ENCODE measurements at places on chromosomes 4 and X.

DNA sequence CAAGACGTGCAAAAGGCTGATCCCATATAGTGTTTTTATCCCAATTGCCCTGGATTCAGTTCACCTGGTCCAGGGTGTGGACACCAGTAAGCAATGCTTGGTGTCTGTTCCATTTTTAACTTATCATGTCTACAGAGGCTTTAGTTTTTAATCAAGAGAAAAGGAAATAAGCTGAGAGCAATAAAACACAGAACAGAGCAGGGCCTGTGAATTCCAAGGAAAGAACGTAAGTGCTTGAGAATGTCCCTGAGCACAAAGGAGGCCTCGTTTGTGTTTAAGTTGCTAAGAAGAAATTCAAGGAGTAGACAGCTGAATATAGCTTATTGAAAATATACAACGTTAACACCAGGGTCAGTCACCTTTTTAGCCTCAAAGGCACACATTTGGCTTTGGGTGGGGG is 191.3 kb downstream of the GPC3 start:
- no peak for DNase-seq

GRCh38 chrX:110252711-110253110 is 65.2 kb downstream of the AMMECR1 start:
- DNase-seq = peak; percentile 80

DNA sequence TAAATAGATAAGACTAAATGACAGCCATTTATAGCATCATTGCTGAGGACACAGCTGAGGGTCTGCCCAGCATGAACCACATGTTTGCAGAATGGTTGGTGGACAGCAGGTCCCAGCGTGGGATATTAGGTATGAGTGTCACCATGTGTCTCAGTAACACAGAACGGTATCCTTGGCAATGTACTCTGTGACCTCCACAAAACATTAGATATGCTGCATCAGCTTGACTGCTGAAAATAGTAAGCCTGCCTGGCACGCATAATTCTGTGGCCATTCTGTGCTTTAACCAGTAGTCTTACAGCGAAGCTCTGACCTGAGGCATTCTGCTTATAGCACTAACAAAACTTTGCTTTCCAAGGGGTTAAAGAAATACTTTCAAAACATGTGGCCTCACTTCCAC is 32.0 kb downstream of the LIMCH1 start:
- no peak for DNase-seq

GRCh38 chrX:136639506-136640176 is 8.3 kb upstream of the CD40LG start:
- DNase-seq = no peak

- no peak for DNase-seq
These were observed 80.5 kb upstream of the TMEM150C start for GRCh38 chr4:82642331-82642730.

GRCh38 chrX:155070038-155070437 is 898 bp downstream of the CMC4 start:
- DNase-seq = peak; percentile 47
